ENCODE measurements at places on chromosomes 2 and 18.

- no peak for DNase-seq
Measured at GRCh38 chr2:241050624-241051577, 51.2 kb downstream of the MTERF4 start.

GRCh38 chr2:60633615-60634014, 80.2 kb upstream of the BCL11A start:
- no peak for DNase-seq

GRCh38 chr2:160730296-160730995, 236.8 kb upstream of the RBMS1 start:
- DNase-seq: no peak

- no peak for DNase-seq
Measured at GRCh38 chr2:202339071-202339870, 36.9 kb upstream of the BMPR2 start.

DNA sequence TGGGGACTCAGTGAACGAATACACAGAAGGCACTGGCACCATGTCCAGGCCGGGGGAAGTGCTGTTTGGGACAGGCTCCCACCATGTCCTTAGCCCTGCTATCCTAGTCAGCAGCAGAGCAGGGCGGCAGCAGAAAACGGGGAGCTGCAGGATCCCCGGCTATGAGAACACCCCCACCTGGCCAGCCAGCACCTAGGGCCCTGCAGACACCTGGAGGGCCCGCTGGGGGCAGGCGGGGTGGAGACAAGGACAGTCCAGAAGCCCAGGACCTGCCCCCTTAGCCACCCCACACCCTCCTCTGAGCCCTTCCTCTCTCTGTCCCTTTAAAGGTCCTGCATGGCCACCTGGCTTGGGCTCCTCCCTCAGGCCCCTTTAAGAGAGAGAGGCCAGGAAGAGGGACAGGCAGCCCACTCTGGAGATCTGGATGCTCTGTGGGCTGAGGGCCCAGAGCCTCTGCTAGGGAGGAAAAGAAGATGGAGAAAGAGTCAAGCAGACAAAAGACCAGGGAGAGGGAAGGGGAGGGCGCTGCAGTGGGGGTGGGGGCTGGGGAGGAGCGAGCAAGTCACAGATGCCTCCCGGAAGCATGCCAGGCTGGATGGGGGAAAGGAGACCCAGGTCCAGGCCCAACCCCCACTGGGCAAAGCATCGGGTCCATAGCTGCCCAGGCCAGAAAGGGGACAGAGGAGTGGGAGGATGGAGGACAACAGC, 48.6 kb downstream of the BIN1 start:
- peak; percentile 62 for DNase-seq

Data from DMS 273 treated with DMSO at 0.1 percent for 48 hours (cell line).